GM12892 (cell line): ENCODE measurements at places on chromosomes 3 and 15.

DNA sequence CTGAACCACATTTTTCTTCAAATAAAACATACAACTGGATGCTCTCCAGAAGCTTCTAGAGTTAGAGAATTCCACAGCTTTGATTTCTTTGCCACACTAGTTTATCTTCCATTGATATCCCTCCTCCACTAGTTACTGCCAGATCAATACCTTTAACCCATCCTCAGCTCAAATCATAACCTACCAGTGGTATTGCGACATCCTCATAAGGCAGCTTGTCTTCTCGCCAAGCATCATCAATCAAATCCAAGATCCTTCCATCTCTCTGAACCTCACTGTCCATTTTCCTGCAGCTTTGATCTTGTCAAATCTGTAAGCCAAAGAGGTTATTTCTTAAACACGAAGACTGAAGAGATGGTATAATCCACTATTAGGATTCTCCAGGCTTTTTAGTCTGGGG is 3.2 kb downstream of the ANAPC13 start:
- DNase-seq, result no peak

GRCh38 chr3:140552898-140553297 is 125.0 kb upstream of the TRIM42 start:
- DNase-seq, result no peak

GRCh38 chr3:181290941-181291340 is 301.4 kb upstream of the DNAJC19 start:
- DNase-seq, result no peak

DNA sequence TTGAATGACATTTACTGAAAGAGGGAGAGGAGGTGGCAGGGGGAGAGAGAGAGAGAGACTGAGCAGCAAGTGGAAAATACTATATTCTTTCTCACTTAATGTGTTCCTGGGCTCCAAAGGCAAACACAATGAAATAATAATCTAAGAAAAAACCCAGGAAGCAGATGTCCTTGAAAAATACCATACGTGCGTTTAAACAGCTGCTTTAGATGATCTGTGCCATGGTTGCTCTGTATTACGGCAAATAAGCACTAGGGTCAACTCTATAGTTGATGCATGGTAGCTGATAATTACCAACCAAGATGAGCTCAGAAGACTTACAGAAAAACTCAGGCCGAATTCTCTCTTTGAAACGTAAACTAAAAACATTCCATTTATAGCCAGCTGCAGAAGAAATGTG is 410.3 kb upstream of the TBL1XR1 start:
- no peak for DNase-seq

GRCh38 chr15:67999320-68000100 is 54.6 kb upstream of the PIAS1 start:
- DNase-seq, result no peak

DNA sequence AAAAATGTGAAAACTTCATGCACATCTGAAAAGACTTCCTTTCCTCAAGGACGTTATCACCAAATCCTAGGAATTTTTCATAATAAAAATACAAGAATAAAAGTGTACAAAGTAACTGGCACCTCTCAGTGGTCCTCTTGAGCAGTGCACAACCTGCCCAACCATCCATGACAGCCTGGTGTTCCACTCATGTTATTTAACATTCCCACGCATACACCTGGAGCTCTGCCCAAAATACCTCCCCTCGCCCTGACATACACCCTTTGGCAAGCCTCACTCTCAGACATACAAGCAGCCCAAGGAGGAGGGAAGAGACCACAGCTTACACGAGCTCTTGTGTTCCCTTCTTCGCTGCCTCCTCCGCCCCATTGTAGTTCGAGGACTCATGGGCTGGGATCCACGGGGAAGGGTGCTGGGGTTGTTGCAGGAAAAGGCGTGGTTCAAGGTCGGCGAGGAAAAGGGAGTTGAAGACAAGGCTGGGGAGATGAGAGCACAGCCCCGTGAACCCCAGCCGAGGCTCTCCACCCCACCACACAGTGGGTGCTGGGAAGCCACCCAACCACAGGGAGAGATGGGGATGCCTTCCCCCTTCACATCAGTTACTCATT is 23.3 kb downstream of the GRIP2 start:
- DNase-seq, result no peak

GRCh38 chr3:172931746-172932285 is 181.3 kb downstream of the ECT2 start:
- DNase-seq, result no peak

- no peak for DNase-seq
Measured at GRCh38 chr3:108122276-108122675, 31.4 kb upstream of the CD47 start.

GRCh38 chr3:127049393-127049792 is 66.5 kb downstream of the PLXNA1 start:
- DNase-seq, result no peak

DNA sequence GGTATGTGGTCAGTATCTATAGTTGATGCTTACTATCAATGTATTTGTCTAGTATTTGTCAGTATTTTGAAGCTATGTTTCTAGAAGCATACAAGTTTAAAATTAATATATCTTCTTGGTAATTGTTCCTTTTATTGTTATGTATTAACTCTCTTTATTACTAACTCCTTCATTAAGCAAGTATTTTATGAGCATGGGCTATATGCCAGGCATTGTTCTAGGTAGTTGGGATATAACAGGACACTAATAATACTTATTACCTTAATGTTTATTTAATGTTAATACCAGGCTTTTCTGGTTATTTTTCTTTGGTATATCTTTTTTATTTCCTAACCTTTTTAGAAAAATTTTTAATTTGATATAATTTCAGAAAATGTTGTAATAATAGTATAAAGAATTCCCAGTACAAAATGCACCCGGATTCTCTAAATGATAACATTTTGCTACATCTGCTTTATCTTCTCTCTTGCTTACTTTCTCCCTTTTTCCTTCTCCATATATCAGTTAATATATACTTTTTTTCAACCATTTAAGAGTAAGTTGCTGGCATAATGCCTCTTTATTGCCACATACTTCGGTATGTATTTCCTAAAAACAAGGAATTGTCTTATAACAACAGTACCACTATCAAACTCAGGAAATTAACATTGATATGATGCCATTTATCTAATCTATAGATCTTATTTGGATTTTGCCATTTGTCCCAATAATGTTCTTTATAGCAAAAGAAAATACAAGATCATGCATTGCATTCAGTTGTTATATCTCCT is 30.9 kb downstream of the LRRC49 start:
- DNase-seq, result no peak

DNA sequence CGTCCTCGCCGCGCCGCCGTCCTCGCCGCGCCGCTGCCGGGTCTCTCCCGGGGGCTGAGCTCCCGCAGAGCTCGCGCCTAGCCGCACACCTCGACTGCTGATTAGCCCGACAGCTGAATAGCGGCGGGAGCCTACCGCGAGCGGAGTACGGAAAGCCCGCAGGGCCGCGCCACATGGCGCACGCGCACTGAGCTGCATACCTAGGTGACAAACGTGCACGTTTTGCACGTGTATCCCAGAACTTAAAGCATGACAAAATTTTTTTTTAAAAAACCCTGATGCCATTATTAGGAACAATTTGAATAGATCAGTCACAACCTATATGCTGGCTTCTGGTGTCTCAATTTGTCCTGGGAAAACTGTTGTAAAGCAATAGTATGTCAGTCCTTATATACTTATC is at the start of gene GOLGA8A:
TSS of gene GOLGA8A (minus strand) at position 122 of the 400 bp plus-strand sequence. CDS start 48,117 bp downstream, outside the sequence.
- peak; percentile 43 for DNase-seq

- DNase-seq, result no peak
Measured at GRCh38 chr3:72299823-72300222, 514.9 kb upstream of the PROK2 start.

DNA sequence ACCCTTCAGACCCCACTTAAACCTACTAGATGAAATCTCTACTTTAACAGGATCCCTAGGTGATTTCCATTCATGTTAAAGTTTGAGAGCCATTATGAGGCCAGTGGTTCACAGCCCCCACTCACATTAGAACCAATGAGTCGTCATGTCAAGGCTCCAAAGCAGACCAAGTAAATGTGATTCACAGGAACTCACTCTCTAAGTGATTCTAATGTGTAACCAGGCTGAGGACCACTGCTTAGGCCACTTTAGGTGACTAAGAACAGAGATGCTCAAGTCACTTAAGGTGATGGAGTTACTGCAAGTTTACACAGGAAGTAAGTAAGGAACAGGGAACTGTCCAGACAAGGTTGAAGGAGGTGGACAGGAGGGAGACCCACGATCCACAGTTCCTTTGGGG is 7.7 kb downstream of the GALNT15 start:
- DNase-seq, result no peak

GRCh38 chr3:129610276-129610675 is 3.8 kb upstream of the PLXND1 start:
- no peak for DNase-seq

DNA sequence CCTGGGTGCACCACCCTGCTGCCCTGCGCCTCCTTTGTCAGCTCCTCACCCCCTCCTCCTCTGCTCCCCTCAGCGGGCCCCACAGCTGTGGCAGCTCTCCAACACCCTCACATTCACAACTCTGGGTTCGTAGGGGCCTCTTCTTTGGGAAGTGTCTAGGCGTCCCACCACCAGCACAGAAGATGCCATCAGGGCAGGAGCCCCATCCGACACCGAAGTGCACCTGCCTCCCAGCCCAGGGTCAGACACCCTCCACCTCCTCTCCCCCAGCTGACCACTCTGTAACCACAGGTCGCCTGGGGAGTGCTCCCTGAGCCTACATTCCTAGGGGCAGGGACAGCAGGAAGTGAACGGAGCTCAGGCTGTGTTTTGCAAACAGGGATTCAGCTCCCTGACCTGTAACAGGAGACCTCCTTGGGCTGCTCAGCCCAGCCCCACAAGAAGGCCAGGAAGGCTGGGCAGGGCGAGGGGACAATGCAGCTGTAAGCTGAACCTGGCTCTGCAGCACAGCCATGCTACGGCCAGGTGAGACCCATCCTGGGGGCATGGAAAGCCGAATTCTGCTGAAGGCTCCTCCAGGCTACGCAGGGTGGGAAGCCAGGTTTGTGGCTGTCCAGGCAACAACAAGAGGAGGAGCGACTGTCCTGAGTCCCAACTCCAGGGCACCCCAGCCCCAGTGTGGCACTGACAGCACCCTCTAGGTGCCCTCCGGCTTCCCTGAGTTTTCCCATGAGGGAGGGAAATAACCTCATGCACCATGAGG is 269.0 kb downstream of the GOLGA6L6 start:
- DNase-seq, result no peak

DNA sequence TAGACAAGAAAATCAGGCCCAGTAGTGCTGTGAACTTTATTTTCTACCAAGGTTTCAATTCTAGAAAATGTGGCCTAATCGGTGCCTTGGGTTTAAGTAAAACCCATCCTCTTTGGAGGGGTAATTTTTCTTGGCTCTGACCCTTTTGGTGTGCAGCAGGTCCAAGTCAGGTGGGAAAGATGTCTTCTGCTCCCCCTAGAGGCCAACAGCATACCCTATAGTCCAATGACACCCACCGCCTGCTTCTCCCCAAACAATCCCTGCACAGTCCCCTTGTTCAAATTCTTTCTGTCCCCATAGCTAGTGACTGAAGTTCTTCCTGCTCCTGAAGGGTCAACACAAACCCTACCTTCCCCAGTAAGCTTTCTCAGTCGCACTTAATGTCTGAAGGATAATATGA is 261.8 kb upstream of the GOLGA6L4 start:
- no peak for DNase-seq

DNA sequence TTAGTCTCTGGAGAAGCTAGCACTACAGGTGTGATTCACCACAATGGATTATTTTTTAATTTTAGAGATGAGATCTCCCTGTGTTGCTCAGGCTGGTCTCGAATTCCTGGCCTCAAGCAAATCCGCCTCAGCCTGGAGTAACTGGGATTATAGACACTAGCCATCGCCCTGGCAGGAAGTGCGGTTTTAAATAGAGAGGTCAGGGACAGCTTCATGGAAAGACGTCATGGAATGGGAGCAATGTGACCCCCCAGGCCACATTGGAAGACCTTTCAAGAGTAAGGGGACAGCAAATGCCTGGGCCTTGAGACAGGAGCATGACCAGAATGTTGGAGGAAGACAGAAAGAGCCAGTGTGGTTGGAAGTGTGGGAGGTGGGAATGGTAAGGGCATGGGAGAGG is 2.2 kb upstream of the ISG20 start:
- DNase-seq, result no peak

GRCh38 chr15:80207887-80208286 is 44.1 kb downstream of the CTXND1 start:
- DNase-seq, result no peak

- no peak for DNase-seq
Measured at GRCh38 chr3:13869761-13870343, 10.0 kb downstream of the WNT7A start.

GRCh38 chr3:191350396-191351090 is 20.2 kb upstream of the UTS2B start:
- no peak for DNase-seq

DNA sequence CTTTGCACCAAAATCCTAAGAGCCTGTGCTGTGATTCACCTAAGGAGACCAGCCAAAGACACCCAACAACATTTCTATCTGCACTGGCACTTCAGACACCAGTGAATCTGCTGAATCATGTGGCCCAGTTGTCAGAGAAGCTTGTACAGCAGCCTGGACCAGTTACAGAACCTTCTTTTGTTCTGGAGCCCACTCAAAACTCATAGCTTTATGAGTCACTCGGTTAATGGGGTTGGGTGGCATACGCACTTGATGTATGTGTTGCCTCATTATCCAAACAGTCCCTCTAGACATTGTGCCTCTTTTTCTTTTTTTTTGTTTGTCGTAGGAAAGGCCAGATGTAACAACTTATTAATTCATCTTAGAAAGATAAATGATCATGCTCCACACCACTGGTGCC is 25.6 kb upstream of the GOLGA6L2 start:
- no peak for DNase-seq

GRCh38 chr3:180184816-180185215 is 148.1 kb upstream of the PEX5L start:
- DNase-seq, result no peak

GRCh38 chr15:57911247-57911646 is 154.3 kb downstream of the ALDH1A2 start:
- no peak for DNase-seq

GRCh38 chr15:36926427-36926825 is 173.9 kb downstream of the MEIS2 start:
- no peak for DNase-seq

DNA sequence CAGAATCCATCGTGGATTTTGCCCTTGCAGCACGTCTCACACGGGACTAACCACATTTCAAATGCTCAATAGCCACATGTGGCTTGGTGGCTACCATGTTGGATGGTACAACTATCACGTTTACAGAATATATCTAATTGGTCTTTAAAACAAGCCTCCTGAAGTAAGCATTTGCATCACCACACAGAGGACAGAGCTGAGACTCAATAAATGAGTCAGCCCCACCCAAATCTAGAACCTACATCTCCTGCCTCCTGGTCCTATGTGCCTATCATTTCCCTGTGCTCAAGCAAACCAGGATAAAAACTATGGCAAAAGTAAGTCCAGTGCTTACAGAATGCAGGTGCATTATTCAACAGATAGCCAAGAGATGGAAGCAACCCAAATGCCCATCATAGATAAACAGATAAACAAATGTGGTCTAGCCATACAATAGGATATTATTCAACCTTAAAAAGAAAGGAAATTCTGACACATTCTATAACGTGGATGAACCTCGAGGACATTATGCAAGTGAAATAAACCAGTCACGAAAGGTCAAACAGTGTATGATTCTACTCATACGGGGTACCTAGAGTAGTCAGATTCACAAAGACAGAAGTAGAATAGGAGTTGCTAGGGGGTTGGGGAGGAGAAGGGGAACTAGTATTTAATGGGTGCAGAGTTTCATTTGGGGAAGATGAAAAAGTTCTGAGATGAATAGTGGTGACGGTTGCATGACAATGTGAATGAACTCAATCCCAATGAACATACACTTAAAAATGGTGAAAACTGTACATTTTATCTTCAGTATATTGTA is 43.9 kb downstream of the SRGAP3 start:
- DNase-seq, result peak; percentile 37
